MCF 10A (cell line): ENCODE measurements at places on chromosomes 3 and 15. TPM values are rescaled to one million over a fixed set of nuclear protein-coding genes. Genes with fewer than 3 reads are reported as not detected.

UROC1 gene
- not detected in 2 replicates for total RNA-seq

BOC gene
- 1.8 and 2.3 TPM in 2 replicates for total RNA-seq

GOLGA8T gene
- 0.59 and 0.61 TPM in 2 replicates for total RNA-seq

CYFIP1 gene
- 85.7 and 99.1 TPM in 2 replicates for total RNA-seq

KIF15 gene
- 5.6 and 10.6 TPM in 2 replicates for total RNA-seq

GOLGA8Q gene
- 2.0 TPM in 1 of 2 replicates, not detected in the other for total RNA-seq
